ENCODE measurements at places on chromosomes 2 and 18.

DNA sequence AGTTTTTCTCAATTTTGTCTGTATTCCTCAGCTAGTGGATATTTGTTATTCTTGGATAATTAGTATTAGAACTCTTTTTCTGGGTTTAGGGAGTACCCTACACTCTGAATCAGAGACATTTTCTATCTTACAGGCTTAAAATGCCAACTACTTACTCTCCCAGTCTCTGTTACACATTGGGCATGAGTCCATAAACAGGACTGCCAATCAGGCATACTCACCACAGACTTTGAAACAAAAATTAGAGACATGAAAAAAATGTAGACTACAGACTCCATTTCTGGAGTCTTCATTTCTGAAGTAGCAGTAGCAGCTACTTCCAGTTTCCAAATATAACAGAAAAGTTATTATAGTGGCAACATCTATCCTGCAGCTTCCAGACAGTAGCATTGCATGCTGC lies 279.7 kb downstream of the MBD5 start:
- no peak for DNase-seq

- DNase-seq = no peak
Observed at GRCh38 chr2:232883116-232883721, 13.2 kb downstream of the SNORC start.

DNA sequence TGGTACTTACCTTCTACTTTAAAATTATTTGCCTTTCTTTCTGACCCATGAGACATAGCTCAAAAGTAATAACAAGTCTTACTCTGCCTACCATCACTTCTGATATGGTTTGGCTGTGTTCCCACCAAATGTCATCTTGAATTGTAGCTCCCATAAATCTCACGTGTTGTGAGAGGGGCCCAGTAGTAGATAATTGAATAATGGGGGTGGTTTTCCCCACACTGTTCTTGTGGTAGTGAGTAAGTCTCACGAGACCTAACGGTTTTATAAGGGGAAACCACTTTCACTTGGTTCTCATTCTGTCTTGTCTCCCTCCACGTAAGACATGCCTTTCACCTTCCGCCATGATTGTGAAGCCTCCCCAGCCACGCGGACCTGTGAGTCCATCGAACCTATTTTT lies 47.5 kb downstream of the GALNT3 start:
- DNase-seq = no peak

DNA sequence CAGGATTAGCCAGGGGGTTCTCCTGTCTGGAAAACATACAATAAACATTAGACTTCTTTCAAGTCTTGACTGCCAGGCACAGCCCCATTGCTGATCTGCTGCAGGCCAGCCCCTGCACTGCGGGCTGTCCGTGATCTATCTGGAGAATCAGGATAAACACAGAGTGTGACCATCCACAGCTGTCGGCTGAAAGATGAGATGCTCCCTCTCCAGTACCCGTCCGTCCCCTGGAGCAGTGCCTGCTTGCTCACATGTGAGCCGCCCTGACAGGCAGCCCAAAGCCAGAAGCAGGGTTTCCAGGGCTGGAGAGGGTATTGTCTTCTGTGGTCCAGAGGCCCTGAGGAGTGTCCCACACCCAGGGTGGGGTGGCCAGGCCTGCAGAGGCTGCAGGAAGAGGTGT lies 46.1 kb upstream of the FOSL2 start:
- no peak for DNase-seq

- DNase-seq = no peak
Observed at GRCh38 chr2:102233132-102233884, 46.5 kb downstream of the IL1RL2 start.

- no peak for DNase-seq
Observed at GRCh38 chr2:3737128-3737527, 33.8 kb downstream of the DCDC2C start.

DNA sequence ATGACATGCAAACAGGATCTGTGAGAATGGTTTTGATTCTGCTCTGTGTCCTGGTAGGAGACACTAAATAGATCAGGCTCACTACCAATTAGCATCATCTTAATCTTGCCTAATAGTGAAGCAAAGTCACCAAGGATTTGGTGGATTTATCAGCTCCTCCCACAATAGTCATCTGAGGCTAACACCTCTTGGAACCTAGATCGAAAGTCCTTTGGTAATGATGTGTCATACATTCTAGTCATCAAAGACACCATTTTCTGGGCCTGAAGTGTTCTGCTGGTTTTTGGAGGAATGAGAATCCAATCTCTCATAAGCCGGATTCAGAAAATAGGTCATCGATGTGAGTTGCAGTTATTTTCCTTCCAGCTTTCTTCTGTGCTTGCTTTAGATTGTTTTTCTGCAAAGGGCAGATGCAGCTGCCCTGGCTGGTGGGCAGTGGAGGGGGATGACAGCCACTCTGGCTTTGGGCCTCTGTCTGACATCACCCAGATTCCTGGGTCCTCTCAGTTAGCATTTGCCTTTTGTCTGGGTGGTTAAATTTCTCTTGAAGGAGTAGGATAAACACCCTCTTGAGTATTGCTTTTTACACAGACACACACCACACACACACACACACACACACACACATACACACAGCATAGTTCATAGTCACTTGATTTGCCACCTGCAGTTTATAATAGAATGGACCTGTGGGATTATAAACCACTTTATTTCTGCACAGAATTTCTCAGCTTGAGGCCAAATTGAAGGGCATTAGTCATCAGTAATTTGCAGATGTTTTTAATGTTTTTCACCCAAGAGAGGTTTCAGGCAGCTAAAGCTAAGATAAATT lies at the start of gene MYO3B:
Gene MYO3B (plus strand): TSS at position 198 of the 832 bp plus-strand sequence. CDS start 141 bp downstream, at position 339.
- DNase-seq = no peak

DNA sequence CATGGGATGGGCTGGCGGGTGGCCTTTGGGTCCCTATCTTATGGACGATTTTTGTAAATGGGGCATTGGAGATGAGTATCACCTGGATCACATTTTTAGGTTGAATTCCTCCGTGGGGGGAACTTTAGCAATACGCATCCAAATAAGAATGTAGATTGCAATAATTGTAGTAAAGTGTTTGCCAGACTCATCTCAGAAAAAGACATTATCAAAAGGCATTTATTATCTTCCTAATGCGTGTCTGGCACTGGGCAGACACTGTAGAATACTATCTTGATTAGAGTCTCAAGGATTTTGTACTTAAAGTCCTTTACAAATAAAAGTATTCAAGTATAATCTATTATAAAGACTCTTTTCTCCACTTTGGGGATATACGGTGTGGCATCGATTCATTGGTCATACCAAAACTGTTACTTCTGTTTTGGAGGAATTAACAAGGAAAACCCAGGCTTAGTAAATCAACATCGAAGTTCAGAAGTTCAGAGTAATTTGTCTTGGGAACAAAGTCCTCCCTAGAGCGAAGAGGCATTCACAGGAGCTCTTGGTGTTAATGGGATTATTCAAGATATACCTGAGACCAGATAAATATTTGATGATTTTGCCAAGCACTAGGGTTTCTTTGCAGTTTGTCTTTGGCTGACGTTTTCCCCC lies 578 bp upstream of the ACKR3 start:
- no peak for DNase-seq

- no peak for DNase-seq
Observed at GRCh38 chr2:172856606-172857005, 121.0 kb downstream of the RAPGEF4 start.

- DNase-seq = no peak
Observed at GRCh38 chr2:118618279-118618678, 229.2 kb downstream of the EN1 start.

GRCh38 chr2:85091838-85092237 lies 41.4 kb upstream of the TCF7L1 start:
- no peak for DNase-seq

DNA sequence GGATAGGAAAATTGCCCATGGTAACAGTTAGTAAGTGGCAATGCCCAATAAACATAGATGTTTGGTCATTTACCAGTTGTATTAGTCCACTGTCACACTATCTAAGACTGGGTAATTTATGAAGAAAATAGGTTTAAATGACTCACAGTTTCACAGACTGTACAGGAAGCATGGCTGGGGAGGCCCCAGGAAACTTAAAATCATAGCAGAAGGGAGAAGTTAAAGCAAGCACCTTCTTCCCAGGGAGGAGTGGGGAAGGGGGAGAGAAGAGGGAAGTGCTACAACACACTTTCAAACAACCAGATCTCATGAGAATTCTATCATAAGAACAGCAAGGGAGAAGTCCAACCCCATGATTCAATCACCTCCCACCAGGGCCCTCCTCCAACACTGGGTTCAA lies 23.4 kb downstream of the NR4A2 start:
- DNase-seq = no peak

DNA sequence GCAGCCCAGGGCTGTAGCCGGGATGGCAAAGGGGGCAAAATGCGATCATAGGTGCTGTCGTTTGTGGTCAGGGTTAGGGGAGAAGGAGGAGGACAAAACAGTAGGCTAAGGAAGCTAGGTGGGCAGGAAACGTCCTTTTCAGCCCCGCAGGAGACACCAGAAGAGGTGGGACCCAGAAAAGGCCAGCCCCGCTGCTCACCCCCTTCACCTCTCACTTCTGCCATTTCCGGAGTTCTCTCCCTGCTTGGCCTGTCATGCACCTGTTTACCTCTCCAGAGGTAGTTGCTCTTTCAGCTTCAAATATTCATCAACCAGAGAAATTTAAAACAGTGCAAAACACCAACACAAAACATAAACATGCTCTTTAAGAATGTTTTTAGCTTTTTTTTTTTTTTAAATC lies 849 bp downstream of the AQP4 start:
- DNase-seq = no peak

GRCh38 chr2:130928385-130928784 lies 91.7 kb downstream of the ARHGEF4 start:
- DNase-seq = no peak

GRCh38 chr18:72181241-72181764 lies 362.8 kb downstream of the CBLN2 start:
- DNase-seq = peak; percentile 6

GRCh38 chr2:155839436-155839835 lies 493.1 kb downstream of the NR4A2 start:
- no peak for DNase-seq

- no peak for DNase-seq
Observed at GRCh38 chr2:109516445-109517117, 97.2 kb downstream of the SEPTIN10 start.

- no peak for DNase-seq
Observed at GRCh38 chr18:51028201-51028805, 1.7 kb upstream of the SMAD4 start.

- DNase-seq = no peak
Observed at GRCh38 chr2:50957896-50958295, 74.0 kb downstream of the NRXN1 start.

DNA sequence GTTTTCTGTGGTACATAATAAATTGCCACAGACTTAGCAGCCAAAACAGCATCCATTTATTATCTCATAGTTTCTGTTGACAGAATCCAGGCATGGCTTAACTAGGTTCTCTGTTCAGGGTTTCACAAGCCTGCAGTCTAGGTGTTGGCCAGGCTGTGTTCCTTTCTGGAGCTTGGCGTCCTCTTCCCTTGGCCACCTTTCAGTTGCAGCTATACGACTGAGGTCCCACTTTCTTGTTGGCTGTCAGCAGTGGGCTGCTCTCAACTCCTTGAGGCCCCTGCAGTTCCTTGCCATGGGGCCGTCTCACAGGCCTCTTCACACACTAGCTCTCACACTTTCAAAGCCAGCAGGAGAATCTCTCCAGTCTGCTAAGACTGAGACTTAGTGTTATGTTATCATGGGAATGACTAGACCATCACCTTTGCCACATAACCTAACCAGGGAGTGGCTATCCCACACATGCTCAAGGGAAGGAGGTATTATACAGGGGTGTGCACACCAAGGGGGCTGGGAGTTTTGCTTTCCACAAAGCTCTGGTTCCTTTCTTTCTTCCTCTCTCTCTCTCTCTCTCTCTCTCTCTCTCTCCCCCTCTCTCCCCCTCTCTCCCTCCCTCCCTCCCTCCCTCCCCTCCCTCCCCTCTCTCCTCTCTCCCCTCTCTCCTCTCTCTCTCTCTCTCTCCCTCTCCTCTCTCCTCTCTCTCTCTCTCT lies 15.8 kb downstream of the RIOK3 start:
- no peak for DNase-seq

DNA sequence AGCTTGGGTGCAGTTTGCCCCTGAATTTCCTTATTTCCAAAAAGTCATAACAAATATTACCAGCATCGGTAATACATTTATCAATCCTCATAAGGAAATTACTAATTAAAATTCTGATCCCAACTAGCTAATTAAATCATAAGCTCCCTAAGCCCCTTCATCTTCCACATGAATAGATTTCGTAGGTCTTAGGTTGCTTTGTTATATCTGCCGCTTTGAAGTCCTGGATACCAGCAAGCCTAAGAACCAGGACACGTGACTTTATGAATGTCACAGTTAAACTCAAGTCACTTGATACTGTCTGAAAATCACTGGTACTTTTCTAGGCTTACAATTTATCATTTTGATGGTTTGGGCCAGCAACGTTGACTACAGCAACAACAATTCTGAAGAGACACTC lies 134.8 kb upstream of the CAVIN2 start:
- no peak for DNase-seq

DNA sequence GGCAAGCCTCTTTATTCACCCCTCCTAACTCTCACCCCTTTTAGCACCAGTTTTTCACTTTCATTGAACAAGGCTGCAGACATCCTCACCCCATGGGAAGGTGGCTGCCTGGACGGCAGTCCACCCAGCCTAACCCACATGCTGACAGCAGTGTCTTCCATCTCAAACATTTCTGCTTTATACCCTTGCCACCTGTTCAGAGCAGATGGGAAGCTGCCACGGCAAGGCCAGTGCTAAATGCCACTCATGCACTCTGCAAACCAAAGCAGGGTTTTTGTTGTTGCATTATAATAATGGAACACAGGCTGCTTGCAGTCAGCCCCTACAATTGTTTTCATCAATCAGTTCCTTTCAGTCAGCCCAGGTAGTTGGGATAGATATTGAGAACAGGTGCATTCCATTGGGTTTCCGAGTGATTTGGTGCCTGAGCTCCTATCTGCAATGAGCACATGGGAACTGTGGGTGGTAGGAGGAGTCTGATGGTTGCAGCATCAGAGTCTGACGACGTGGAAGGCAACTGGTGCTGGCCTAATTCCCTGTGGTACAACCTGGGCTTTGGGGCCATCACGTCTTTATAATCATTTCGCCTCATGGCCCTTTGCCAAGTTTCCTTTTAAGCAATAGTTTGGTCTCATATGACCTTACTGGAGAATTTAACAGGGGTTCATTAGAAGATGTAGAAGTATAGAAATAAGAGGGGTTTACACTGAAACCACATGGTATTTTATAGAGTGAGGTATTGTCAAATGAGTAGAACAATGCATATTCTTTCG lies 252.5 kb upstream of the SP5 start:
- no peak for DNase-seq

GRCh38 chr2:62941413-62941812 lies 109.2 kb upstream of the OTX1 start:
- no peak for DNase-seq

DNA sequence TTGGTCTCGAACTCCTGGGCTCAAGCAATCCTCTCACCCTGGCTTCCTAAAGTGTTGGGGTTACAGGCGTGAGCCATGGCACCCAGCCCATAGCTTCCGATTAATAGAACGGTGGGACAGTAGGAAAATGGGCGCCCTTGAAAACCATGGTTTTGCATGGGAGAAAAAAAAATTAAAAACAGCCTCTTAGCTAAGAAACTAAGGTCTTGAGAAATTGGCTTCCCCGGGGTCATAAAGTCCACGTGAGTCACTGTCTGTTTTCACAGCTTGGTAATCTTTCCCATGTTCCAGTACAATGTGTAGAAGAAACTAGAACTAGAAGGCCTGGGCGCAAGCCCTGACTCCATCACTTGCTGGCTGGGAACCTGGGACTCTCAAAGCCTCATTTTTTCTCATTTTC lies 20.7 kb downstream of the B3GNT2 start:
- DNase-seq = no peak

Measured in stimulated activated CD4-positive, alpha-beta T cell treated with anti-CD3 and anti-CD28 coated beads, Interleukin-4, amount 100 ng/mL, for 24 hours (primary cell).